Testis (tissue), 5 donors: ENCODE measurements at places on chromosomes 4 and X.

GRCh38 chrX:145405012-145405411 is 157.7 kb downstream of the SPANXN1 start:
- peak; percentile 40 for DNase-seq

GRCh38 chr4:185112104-185112503 is 31.0 kb upstream of the SLC25A4 start:
- peak; percentile 53 for DNase-seq

- no peak for DNase-seq
Observed at GRCh38 chr4:153275380-153276276, 68.9 kb upstream of the MND1 start.

DNA sequence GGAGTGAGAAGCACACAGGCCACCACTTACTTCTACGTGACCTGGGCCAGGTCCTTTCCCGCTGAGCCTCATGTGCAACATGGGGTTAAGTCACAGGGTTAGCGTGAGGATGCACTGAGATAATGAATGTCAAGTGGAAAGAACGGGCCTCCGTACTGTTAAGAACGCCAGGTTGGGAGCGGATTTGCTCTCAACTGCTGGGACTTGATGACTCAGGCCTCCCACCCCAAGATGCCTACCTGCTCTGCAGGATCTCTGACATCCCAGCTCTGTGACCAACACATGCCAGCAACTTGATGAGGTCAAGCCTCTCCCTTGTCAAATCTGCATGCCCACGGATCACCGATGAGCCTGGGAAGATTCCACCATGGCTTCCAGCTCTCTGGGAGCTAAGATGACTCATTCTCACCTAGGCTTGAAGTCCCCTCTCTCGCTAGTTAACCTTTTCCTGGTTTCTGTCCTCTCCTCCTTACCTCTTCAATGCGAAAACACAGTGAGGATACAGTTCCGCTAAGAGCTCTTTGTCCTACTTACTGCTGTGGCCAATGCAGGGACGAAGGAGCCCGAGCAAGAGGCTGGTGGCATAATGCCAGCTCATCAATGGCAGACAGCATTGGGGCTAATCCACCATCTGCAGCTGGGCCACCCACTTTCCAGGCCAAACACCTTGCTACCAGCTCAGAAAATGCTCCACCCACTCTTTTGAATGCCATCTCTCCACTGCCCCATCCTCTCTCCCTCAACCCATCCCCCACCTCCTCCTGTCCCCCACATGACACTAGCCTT is 67.6 kb downstream of the PJA1 start:
- no peak for DNase-seq

DNA sequence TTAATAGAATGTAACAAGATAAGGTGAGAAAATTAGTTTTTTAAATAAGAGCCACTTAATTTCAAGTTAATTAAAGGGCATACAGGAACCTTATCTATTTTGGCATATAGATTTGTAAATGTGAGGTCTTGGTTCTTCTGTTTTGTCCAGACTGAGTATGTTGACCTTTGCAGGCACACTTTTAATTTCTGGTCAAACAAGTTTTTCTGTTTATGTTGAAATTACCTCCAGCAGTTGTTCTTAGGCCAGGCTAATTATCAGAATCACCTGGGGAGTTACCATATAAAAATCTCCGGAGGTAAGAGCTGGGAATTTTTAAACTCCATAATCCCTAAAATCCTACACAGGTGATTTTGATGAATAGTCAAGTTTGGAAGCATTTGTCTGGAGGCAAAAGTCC is 227.4 kb upstream of the ANKRD50 start:
- no peak for DNase-seq
